ENCODE measurements at places on chromosomes 4 and X. TPM values are rescaled to one million over a fixed set of nuclear protein-coding genes. Genes with fewer than 3 reads are reported as not detected.

DNA sequence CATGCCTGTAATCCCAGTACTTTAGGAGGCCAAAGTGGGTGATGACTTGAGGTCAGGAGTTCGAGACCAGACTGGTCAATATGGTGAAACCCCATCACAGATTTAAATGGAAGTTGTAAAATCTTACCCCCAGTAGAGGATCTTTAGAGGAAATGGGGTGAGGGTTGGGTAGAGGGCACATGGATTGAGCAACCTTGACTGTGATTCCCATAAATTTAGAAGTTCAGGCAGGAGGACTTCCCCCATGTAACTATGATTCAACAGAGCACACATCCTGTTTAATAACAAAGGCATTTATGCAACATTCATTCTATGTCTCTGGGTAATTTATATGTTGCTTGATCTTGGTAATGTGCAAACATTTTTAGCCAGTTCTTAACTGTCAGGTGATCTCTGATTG lies 143.1 kb downstream of the RBM47 start:
- peaks cover 24% of the 10 kb centered on the region for H3K27me3 ChIP-seq
- H3K36me3 ChIP-seq = peaks cover 1% of the 10 kb centered on the region
- no peak overlapping the region for H3K4me3 ChIP-seq
- no peaks in the 10 kb centered on the region for H3K4me1 ChIP-seq

- H3K4me1 ChIP-seq = no peaks in the 10 kb centered on the region
- no peak for DNase-seq
- peaks cover 20% of the 10 kb centered on the region for H3K27me3 ChIP-seq
- H3K27ac ChIP-seq = no peak overlapping the region
- H3K36me3 ChIP-seq = no peaks in the 10 kb centered on the region
Measured at GRCh38 chrX:8811611-8812010, 10.4 kb upstream of the FAM9A start.

GRCh38 chr4:20074450-20074849 lies 177.3 kb upstream of the SLIT2 start:
- peaks cover 11% of the 10 kb centered on the region for H3K4me1 ChIP-seq
- no peaks in the 10 kb centered on the region for H3K27me3 ChIP-seq
- no peak overlapping the region for H3K27ac ChIP-seq
- no peak for DNase-seq

GRCh38 chr4:38094419-38094818 lies 134.2 kb downstream of the PTTG2 start:
- no peak overlapping the region for H3K4me3 ChIP-seq
- no peaks in the 10 kb centered on the region for H3K27me3 ChIP-seq
- H3K36me3 ChIP-seq = peaks cover 9% of the 10 kb centered on the region
- H3K27ac ChIP-seq = no peak overlapping the region
- peaks cover 19% of the 10 kb centered on the region for H3K4me1 ChIP-seq
- no peak for DNase-seq

- H3K27ac ChIP-seq = no peak overlapping the region
- no peaks in the 10 kb centered on the region for H3K36me3 ChIP-seq
- DNase-seq = no peak
- peaks cover 6% of the 10 kb centered on the region for H3K27me3 ChIP-seq
- no peak overlapping the region for H3K4me3 ChIP-seq
Measured at GRCh38 chrX:16977771-16978170, 31.3 kb downstream of the REPS2 start.

GRCh38 chrX:110569506-110569905 lies 210.9 kb downstream of the RTL9 start:
- no peak for DNase-seq
- no peaks in the 10 kb centered on the region for H3K4me1 ChIP-seq
- H3K27ac ChIP-seq = no peak overlapping the region
- no peaks in the 10 kb centered on the region for H3K27me3 ChIP-seq
- peaks cover 2% of the 10 kb centered on the region for H3K36me3 ChIP-seq
- H3K4me3 ChIP-seq = no peak overlapping the region

SERTM2 gene
- total RNA-seq = not detected

FRMPD3 gene
- total RNA-seq = not detected

GRCh38 chrX:66731398-66731797 lies 92.5 kb upstream of the EDA2R start:
- H3K4me1 ChIP-seq = no peaks in the 10 kb centered on the region
- DNase-seq = no peak
- no peak overlapping the region for H3K4me3 ChIP-seq
- H3K27ac ChIP-seq = no peak overlapping the region

DNA sequence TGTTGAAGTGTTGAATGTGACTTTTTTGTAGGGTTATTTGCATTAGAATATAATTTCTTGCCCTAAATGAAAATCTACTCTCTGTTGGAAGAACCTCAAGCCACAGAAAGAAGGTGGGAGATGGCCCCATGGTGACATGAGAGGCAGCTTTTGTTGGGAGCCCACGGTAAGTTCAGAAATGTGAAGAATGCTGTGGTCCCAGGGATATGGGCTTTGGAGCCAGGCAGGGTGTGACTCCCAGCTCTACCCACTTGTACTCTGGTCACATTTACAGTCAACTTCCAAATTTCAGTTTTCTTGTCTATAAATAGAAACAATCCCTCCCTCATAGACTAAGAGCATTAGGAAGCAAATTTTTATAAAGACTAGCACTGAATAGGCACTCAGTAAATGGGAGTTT lies 177.8 kb downstream of the RAB28 start:
- H3K36me3 ChIP-seq = no peaks in the 10 kb centered on the region
- peaks cover 10% of the 10 kb centered on the region for H3K4me1 ChIP-seq
- DNase-seq = no peak
- no peak overlapping the region for H3K4me3 ChIP-seq

ARHGAP36 gene
- total RNA-seq = not detected

- H3K27ac ChIP-seq = peak overlapping the region; percentile 68
- H3K27me3 ChIP-seq = no peaks in the 10 kb centered on the region
- H3K36me3 ChIP-seq = peaks cover 2% of the 10 kb centered on the region
- peak; percentile 59 for DNase-seq
- peaks cover 19% of the 10 kb centered on the region for H3K4me1 ChIP-seq
Measured at GRCh38 chrX:3711331-3711917, 2.0 kb downstream of the PRKX start.

GRCh38 chr4:15194520-15194919 lies 192.2 kb downstream of the CPEB2 start:
- no peaks in the 10 kb centered on the region for H3K36me3 ChIP-seq
- H3K4me1 ChIP-seq = peaks cover 30% of the 10 kb centered on the region
- no peak for DNase-seq
- H3K27ac ChIP-seq = no peak overlapping the region
- H3K4me3 ChIP-seq = no peak overlapping the region
- H3K27me3 ChIP-seq = no peaks in the 10 kb centered on the region

GRCh38 chr4:94407846-94408245 lies 43.9 kb upstream of the PDLIM5 start:
- no peak for DNase-seq
- peaks cover 55% of the 10 kb centered on the region for H3K4me1 ChIP-seq
- no peaks in the 10 kb centered on the region for H3K27me3 ChIP-seq
- H3K36me3 ChIP-seq = no peaks in the 10 kb centered on the region
- peak overlapping the region; percentile 3 for H3K27ac ChIP-seq

GRCh38 chrX:114650351-114650750 lies 66.5 kb downstream of the HTR2C start:
- no peak for DNase-seq
- H3K27ac ChIP-seq = no peak overlapping the region
- no peaks in the 10 kb centered on the region for H3K36me3 ChIP-seq
- H3K4me1 ChIP-seq = no peaks in the 10 kb centered on the region
- H3K27me3 ChIP-seq = peaks cover 17% of the 10 kb centered on the region

- no peak overlapping the region for H3K27ac ChIP-seq
- no peaks in the 10 kb centered on the region for H3K36me3 ChIP-seq
- H3K27me3 ChIP-seq = no peaks in the 10 kb centered on the region
- no peak overlapping the region for H3K4me3 ChIP-seq
- H3K4me1 ChIP-seq = peaks cover 32% of the 10 kb centered on the region
Measured at GRCh38 chr4:10034136-10034535, 12.8 kb upstream of the SLC2A9 start.

DNA sequence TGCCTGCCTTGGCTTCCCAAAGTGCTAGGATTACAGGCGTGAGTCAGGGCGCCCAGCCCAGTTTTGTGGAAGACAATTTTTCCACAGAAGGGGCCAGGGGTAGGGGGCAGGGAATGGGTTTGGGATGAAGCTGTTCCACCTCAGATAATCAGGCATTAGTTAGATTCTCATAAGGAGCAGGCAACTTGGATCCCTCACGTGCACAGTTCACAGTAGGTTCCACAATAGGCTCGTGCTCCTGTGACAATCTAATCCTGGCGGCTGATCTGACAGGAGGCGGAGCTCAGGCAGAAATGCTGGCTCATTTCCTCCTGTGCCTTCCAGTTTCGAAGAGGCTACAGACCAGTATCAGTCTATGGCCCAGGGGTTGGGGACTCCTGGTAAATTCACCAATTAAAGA lies 491.6 kb upstream of the AADAT start:
- no peak overlapping the region for H3K27ac ChIP-seq
- H3K27me3 ChIP-seq = peaks cover 5% of the 10 kb centered on the region
- no peaks in the 10 kb centered on the region for H3K36me3 ChIP-seq

SPRY1 gene
- 61.4 TPM for total RNA-seq

GRCh38 chr4:145042601-145043285 lies 55.3 kb downstream of the ANAPC10 start:
- H3K27ac ChIP-seq = peak overlapping the region; percentile 69
- peaks cover 2% of the 10 kb centered on the region for H3K36me3 ChIP-seq
- no peak overlapping the region for H3K4me3 ChIP-seq
- H3K27me3 ChIP-seq = no peaks in the 10 kb centered on the region
- DNase-seq = no peak
